ENCODE measurements at places on chromosomes 6 and 20.

- no peak for DNase-seq
Observed at GRCh38 chr20:47243532-47244305, 112.8 kb downstream of the ZMYND8 start.

DNA sequence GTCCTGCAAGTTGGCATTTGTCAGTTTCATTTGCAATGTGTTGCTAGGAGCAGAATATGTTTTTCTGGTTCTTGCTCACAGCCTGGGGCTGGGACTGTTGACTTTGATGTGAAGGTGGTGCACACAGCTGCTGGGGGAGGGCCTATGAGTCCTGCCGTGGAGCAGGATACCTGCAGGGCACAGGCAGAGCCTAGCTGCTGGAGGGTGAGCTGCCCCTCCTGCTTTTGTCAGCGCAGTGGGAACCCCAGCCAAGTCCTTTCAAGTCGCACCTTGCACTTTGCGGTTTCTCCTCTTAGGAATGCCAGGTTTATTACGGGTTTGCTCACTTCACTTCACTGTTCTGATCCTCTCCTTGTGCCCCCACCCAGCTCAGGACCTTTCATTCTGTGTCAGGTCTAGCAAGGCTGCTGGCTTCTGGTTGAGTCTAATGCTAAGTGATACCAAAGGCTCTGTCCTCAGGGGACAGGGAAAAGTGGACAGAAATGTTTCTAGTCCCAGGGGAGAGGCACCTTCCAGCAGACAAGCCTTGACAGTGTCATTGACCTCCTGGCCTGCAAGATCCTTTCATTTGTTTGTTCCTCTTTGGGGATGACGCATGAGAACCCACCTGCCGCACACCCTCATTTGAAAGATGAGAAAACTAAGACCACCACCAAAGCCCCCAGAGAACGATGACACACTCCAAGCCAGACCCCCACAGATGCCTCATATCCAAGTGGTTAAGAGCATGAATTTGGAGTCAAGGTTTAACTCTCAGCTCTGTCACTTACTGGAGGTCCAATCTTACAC lies 2.7 kb upstream of the SPO11 start:
- no peak for DNase-seq

DNA sequence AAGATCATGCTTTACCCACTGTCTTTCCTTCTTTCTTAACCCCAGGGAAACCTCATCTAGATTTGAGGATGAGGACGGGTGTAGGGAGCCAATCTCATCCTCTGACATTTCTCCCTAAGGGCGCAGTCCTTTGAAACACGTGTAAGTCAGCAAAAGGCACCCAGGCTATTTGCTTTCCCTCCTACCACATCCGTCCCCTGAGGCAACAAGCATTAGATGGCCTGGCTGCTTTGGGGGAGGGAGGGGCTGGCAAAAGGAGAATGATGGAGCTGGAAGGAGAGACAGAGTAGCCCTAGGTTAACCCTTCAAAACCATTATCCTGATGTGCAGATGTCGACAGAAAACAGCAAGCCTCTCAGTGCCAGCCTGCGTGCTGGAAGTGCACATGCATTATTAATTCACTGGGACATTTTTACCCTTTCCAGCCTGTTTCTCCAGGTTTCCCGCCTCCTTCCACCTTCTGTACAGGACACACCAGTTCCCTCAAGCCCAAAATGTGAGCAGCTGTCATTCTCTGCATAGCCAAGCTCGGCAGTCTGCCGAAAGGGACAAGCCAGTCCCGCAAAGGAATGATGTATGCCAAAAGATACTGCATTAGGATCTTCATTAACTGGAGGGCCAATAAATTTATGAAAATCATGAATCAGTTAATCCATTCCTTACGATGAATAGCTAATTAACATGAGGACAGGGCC lies 547.2 kb downstream of the CD83 start:
- DNase-seq, result no peak

GRCh38 chr20:36491901-36492617 lies 49.3 kb upstream of the MYL9 start:
- no peak for DNase-seq

DNA sequence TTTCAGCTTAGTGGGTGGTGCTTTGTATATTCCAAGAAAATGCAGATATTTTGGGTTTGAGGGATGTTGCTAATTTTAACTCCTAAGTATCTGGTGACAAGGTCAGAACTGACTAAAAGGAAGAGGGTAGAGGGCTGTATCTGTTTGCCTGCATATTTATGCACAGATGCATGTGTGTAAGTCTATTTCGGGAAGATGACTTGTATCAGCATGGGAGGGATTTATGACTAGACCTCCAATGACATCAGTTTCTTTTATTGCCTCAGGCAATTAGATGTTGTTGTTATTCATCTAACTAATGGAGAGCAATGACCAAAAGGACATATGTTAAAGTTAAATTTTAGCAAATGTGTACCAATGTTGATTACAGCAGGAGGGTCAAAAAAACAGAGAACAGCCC lies 734.3 kb downstream of the QKI start:
- no peak for DNase-seq

GRCh38 chr6:44265722-44266233 lies 427 bp upstream of the NFKBIE start:
- no peak for DNase-seq

GRCh38 chr20:959996-960615 lies 42.0 kb downstream of the RSPO4 start:
- no peak for DNase-seq

DNA sequence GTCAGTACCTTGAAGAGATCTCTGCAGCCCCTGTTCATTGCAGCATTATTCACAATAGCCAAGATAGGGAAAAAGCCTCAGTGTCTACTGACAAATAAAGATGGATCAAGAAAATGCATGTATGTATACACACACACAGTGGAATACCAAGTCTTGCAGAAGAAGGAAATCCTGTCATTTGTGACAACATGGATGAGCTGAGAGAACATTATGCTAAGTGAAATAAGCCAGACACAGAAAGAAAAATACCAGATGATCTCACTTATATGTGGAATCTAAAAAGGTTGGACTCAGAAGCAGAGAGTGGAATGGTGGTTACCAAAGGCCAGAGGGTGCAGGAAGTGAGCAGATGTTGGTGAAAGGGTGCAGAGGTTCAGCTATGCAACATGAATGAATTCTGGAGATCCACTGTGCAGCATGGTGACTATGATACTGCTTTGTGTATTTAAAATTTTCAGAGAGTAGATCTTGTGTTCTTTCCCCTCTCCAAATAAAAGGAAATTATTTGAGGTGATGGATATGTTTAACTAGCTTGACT lies 11.0 kb upstream of the SLC22A1 start:
- DNase-seq, result no peak

DNA sequence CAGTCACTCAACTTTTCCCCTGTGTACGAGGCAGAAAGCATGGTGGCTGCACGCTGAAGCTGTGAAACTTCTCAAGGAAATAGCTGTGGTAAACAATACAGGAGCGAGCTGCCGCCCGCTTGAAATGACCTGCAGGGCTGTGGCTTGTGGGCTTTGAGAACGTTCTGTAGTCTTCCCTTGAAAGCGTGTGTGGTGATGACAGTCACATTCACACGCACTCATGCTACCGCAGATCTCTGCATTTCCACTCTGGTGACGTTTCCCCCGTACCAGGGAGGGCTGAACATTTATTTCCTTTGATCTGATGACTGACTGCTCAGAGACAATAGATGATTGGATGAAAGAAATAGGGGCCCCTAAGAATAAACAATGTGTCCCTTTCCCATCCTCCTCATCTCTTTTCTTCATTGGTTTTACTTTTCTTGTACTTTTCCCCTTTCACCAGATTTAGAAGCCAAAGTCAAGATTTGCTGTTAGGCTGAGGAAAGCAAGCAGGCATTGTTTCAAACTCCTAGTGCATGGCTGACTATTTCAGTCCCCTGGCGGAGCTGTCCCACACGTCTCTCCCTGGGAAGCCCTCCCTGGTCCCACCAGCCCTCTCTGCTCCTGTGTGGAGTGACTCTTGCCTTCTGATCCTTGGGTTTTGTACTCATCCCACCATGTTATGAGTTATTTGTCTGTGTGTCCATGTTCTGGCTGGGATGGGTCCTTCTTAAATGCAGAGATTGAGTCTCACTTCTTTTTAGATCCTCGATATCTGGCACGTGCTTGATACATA lies 3.9 kb downstream of the SYTL3 start:
- DNase-seq, result no peak

GRCh38 chr6:129670634-129671033 lies 39.3 kb downstream of the ARHGAP18 start:
- DNase-seq, result no peak

DNA sequence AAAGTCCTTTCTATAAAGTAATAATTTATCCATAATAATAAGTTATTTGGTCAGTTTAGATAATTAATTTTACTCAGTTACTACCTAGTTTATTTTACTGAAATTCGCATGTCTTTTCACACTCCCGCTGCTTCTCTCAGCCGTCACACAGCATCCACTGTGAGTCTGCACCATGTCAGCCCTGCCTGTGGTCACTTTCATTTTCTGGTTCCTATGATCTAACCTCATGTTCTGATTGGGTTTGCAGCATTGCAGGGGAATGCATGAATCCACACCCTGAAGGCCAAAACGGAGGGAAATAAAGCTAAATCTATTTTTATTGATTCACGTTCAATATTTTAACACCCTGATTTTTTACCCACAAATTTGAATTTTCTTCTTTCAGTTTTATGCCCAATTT lies 47.4 kb downstream of the PDE10A start:
- DNase-seq, result peak; percentile 30

- no peak for DNase-seq
Observed at GRCh38 chr6:119476024-119476423, 126.5 kb upstream of the MAN1A1 start.

GRCh38 chr6:161270116-161270515 lies 3.7 kb downstream of the AGPAT4 start:
- DNase-seq, result no peak

DNA sequence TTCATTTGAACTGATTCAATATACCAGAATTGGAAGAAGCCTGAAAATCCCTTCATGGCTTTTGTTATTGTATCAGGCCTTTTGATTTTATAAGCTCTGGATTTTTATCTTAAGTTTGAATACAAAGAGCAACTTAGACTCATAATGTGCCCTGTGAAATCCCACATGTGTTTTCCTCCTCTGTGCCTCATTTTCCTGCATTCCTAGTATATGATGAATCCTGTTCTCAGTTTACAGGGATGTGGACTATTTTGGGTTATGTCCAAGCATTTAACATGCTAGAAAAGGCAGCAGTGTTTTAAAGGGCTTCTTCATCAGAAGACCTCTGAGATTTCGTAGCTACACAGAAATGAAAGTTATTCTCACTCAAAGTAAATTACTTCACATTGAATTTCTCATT lies 455.0 kb downstream of the RFPL4B start:
- peak; percentile 81 for DNase-seq

DNA sequence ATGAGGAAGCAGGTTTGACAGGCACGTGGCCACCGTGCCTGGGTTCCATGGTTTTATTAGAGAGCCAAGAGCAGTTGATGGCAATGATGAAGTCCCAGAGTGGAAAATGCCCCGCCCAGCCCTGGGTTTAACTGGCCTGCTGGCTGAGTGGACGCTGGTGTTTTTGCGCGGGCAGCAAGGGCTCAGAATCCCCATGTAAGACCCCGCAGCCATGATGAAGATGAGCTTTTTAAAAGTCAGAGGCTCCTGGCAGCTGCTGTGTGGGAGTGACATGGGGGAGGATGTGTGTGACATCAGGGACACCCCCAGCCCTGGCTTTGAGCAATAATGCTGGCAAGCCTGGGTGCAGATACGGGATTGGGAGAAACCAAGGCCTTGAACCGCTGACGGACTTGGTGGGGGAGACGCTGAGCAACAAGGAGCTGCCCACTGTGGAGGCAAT lies 33.0 kb upstream of the SLCO4A1 start:
- DNase-seq, result no peak

GRCh38 chr20:1341561-1342265 lies 12.8 kb upstream of the SDCBP2 start:
- no peak for DNase-seq

- DNase-seq, result peak; percentile 52
Observed at GRCh38 chr6:41367700-41368099, 32.3 kb downstream of the NCR2 start.

DNA sequence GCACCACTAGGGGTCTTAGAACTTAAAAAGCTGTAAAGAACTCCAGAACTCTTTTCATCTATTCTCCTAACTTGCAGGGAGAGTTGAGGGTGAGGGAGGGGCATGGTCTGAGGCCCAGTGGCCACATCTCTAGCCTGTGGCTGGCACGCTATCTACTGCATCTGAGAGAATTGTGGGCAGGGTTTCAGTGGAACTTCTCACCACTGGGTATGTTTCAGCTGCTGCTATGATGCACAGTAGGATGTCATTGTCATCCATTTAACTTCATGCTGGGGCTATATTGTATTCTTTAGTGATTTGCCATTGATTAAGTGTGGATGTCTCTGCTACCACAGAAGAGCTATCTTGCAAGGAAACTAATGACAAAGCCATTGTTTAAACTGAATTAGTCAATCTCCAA lies 4.5 kb downstream of the TMEM14A start:
- no peak for DNase-seq

DNA sequence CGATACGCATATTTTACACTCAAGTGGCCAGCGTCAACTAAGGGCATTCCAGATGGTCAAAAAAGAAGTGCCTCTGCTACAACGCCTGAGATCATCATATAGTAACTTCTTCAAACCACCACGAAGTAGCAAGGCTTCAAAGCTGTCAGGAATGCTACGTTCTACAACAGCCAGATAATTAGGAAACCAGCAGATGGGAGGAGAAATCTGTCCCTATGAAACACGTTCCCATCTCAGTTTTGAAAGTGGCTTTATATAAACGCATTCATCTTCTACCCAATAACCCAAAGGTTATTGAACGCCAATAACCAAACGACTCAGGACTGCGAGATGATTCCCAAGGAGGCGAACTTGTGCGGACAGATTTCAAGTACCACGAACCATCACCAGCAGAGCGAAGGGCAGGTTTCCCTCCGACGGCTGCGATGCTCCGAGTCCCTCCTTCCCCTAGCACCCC lies 1.2 kb downstream of the ABHD12 start:
- DNase-seq, result peak; percentile 19

- peak; percentile 65 for DNase-seq
Observed at GRCh38 chr6:159042003-159042825, 2.6 kb downstream of the TAGAP start.

GRCh38 chr20:17431621-17432364 lies 99.4 kb downstream of the BFSP1 start:
- DNase-seq, result peak; percentile 50

DNA sequence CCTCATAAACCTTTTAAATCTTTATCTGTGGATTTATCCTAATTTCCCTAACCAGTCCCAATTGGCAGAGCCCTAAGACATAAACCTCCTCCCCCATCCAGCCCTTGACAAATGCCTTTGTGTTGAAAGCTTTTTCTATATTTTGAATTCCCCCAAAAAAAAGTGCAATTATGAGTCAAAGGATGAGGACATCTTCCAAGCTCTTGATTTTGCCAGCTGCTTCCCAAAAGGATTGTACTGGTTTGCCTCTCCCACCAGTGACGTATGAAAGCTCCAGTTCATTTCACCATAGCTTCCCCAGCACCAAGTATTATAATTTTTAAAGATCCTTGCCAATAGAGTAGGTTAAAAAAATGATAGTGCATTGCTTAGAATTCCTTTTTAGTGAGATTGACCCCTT lies 38.9 kb downstream of the SIRPA start:
- DNase-seq, result no peak

- no peak for DNase-seq
Observed at GRCh38 chr20:5230544-5230943, 86.2 kb downstream of the PROKR2 start.

Measured in muscle of arm (tissue), 14 donors.